Urinary bladder (tissue), 4 donors: ENCODE measurements at places on chromosomes 16 and 17. TPM values are rescaled to one million over a fixed set of nuclear protein-coding genes. Genes with fewer than 3 reads are reported as not detected.

The PPY gene
- polyA plus RNA-seq = not detected

- peak; percentile 80 for DNase-seq
Measured at GRCh38 chr17:72618001-72618509, 474.4 kb downstream of the SLC39A11 start.

DNA sequence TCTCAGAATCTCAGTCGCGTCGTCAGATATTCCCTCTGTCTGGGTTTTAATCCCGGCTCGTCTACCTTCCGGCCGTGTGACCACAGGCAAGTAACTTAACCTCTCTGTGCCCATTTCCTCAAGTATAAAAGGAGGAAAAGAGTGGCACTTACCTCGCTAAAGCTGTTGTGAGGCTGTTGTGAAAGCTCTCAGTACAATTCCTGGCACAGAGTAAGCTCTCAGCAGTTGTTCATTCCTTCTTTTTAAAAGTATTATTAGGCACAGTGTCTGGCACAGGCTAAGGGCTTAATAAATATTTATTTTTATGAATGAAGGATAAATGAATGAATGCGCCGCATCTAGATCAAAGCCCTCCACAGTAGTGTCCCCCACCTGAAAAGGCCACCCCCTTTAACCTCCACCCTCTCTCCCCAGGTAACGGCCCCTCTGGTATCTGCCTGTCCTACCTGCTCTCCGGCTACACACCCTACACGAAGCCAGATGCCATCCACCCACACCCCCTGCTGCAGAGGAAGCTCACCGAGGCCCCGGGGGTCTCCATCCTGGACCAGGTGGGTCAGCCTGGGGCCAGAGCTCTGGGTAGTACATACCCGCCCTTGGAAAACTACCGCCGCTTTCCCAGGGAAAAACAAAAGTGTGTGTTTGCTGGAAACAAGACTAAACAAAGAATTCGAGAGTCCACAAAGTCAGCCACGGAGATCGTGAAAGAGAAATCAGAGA lies 6.0 kb downstream of the OSGIN1 start:
- DNase-seq = no peak

The ASIC2 gene
- polyA plus RNA-seq = 0.09 TPM

- no peak for DNase-seq
Measured at GRCh38 chr16:77767211-77767610, 21.2 kb upstream of the VAT1L start.
